CD4-positive, alpha-beta T cell treated with Interleukin-17A for 4 hours (primary cell): ENCODE measurements at places on chromosomes 3 and 15.
A peak's percentile ranks its signal among the peaks of the same experiment; 100 is the strongest.

- no peak for DNase-seq
Measured at GRCh38 chr3:110526777-110527727, 544.6 kb upstream of the NECTIN3 start.

DNA sequence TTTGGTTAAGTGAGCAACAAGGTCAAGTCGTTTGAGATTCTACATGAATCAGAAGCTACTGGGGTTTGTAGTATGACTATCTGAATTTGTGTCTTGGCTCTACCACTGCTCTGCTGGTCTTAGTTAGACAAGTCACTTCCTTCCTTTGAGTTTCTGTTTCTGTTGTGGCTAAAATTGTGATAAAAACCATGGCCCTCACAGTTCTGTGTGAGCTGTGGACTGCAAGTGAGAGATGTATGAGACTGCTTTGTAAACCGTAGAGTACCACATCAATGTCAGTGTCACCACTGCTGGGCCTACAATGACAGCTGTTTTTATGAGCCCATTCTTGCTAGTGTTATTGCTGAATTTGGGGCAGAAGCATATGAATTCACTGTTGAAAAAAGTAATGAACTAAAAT, 32.7 kb downstream of the RARB start:
- no peak for DNase-seq

DNA sequence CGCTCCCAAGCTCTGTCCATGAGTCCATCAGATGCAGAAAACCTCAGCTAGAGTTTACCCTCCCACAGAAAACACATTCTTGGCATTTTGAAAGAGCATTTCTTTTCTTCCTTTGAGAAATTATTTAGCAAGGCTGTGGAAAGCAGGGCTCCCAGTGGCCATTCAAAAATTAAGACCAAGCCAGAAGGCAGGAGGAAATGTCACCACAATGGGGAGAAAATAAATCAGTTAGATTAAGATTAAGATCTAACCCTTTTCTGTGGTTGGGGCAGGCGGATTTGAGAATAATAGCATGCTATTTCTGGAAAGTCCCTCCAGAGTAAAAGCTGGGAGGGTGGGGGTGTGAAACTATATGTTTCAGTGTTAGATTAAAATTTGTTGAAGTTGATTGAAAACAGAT, 20.2 kb downstream of the LRIG1 start:
- peak; percentile 42 for DNase-seq

DNA sequence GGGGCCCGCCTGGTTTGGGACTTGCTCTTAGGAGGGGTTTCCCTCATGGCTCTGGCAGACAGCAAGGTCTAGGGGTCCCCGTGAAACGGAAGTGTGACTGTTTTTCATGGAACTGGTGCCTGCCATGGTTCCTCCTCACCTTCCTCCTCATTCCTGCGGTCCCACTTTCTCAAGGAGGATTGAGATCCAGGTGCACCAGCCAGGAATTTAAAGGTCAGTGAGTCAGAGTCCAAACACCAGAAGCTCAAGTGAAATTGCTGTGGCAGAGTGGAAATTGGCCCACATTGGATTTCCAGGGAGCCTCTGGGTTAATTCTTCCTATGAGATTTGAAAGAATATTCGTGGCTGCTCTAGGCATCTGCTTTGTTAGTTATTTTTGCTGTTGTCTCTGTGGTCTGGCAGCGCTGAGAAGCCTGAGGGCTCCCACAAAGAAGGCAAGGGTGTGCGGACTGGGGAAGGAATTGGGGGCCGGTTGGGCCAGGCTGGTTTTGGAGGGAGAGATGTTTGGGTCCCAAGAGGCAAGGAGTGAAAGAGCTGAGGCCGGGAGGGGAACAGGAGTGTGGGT, 60.4 kb upstream of the TNFAIP8L3 start:
- DNase-seq, result no peak

DNA sequence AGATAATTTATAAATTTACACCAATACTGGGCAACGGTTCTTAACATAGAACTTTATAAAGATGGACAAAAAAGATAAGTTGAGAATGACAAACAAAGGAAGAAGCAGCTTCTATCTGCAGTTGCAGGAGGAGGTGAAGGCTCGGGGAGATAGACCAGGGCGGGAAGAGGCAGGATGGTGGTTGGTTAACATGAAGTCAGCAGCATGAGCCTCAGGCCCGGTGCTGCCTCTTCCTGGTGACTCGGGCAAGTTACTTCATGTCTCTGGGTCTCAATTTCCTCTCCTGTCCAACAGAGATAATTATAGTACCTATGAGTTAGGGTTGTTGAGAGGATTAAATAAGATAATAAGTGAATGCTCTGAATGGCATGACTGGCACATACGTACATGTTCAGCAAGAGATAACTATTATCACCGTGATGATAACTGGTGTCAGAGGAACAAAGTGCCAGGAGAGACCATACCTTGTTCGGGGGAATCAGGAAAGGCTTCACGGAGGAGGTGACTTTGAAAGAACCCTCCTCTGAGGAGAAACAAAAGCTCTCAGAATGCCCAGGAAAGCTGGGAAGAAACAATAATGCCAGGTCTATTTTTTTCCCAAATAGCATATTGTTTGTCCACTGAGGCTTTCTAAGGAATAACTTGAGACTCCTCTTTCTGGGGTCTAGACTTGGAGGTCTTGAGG, 4.4 kb downstream of the PAK6 start:
- DNase-seq, result no peak

- DNase-seq, result no peak
Measured at GRCh38 chr3:40012381-40012780, 203.0 kb downstream of the MYRIP start.

DNA sequence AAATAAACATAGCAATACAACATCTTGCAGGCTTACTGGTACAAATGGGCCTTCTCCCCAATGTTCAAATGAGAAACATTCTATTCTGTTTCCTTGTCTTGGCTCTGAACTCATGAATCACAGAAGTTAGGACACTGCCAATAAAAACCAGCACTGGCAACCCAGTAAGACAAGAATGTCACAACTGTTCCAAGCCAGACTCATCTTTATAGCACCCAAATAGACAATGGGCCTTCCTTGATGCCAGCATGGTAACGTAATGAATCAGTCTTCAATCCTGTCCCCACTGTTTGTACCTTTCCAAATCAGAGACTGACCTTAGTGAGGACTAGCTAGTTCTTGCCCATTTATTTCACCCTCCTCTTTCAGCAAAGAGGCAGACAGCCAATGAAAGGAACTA, 14.1 kb upstream of the RPS17 start:
- no peak for DNase-seq
